ENCODE measurements at places on chromosomes 3 and 15.

DNA sequence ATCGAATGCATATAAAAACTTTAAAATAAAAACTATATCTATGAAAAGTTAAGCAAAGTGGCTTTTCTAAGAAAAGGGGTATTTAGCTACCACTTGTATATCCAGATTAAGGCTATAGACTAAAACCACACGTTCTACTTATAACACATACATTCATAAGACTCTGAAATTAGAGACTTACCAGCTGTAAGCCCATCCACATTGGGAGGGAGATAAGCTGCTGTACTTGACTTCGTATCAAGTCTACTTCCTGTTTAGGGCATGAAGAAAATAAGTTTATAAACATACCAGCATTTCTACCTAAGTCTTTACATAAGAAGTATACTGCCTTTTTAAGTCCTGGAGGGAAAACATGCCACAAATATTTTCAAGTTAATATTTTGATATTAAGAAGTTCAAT is 27.7 kb downstream of the AQR start:
- no peak for DNase-seq

- peak; percentile 97 for DNase-seq
Observed at GRCh38 chr15:72685925-72686794, at the start of the genes BBS4 and HIGD2B. Gene BBS4, plus strand, starts transcription at chr15:72686207. Its CDS starts 21 bp downstream, at chr15:72686228. Gene HIGD2B, minus strand, starts transcription at chr15:72686182. Its CDS starts 9,808 bp downstream, at chr15:72676374.

- DNase-seq: no peak
Observed at GRCh38 chr3:35760146-35760545, 120.8 kb downstream of the ARPP21 start.

GRCh38 chr3:184171562-184171961 is 3.1 kb upstream of the AP2M1 start:
- no peak for DNase-seq

- DNase-seq: peak; percentile 9
Observed at GRCh38 chr15:75966073-75966472, 46.2 kb downstream of the NRG4 start.

- DNase-seq: no peak
Observed at GRCh38 chr3:170219850-170220249, 2.4 kb upstream of the PRKCI start.

GRCh38 chr15:69143756-69144436 is 16.5 kb upstream of the GLCE start:
- no peak for DNase-seq

DNA sequence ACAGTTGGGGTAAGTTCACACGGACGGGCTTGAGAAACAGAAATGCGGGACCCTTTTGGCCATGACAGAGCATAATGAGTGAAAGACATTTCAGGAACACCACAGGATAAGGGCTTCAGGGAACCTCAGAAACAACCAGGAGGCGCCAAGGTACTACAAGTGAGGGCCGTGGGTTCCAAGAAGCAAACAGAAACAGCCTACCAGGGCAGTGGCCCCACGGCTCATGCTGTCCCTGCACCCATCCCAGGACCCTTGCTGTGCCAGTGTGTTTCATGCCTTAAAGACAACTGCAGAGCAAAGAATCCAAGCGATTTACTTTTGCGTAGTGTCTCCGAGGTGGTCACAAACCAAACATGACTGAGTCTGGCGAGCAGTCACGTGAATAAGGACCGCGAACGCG is 54.0 kb downstream of the RUBCN start:
- DNase-seq: no peak

DNA sequence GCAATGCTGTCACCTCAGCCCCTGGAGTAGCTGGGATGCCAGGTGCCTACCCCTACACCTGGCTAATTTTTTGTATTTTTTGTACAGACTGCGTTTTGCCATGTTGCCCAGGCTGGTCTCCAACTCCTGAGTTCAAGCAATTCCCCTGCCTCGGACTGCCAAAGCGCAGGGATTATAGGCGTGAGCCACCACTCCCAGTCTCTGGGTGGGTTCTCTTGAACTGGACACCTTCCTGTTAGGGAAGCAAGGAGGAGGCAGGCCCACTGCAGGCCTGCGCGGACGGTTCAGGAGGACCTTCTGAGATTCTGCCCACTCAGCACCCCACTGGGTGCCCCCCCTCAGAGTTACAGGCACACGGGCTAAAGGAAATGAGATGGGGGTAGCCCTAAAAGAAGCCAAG is 73.8 kb upstream of the HERC1 start:
- no peak for DNase-seq

- DNase-seq: no peak
Observed at GRCh38 chr3:139577909-139578308, 38.4 kb upstream of the RBP1 start.

DNA sequence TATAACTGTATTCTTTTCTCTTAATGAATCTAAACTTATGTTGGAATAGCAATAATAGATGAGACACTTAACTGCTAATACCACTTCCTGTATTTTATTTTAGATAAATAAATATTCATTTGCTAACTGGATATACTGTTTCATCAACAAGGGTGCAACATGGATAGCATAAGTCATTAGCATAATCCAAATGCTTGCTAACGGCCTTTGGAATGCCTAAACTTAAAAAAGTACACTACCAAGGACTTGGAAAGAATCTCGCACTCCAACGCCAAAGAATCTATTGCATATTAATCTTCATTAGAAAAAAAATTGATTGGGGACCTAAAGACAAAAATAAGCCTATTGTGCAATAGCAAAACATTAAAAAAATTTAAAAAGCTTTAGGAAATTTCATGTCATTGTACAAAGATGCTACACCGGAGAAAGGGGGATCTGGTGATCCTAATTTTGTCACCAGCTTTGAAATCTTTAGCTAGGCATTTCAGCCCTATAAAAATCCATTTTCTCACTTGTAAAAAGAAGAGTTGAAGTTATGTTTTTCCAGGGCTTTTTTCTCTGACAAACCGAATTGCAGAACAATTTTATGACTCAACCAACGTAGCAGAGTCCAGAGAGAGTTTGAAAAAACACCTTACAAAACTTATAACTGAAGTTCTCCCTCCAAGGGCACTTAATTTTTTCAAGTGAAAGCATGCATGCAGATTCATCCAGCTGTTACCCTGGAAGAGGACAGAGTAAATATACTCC is 4.1 kb downstream of the VGLL3 start:
- no peak for DNase-seq

DNA sequence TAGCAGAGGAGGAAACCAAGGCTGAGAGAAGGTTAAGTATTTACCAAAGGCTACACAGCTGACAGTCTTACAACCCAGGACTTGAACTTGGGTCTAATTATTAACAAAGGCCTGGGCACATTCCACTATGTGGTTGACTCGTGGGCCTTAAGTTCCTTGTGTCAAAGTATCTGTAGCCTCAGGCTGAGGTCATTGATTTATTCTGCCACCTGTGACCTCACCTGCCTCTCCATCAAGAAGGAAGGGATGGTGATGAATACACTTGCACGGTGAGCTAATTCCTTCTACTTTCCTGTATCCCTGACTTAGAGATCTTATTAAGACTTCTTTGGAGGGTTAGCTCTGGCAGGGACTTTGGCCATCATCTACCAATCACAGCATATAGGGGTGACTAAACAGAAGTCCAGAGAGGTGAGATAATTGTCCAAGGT is 19.9 kb upstream of the LRRC58 start:
- peak; percentile 18 for DNase-seq

DNA sequence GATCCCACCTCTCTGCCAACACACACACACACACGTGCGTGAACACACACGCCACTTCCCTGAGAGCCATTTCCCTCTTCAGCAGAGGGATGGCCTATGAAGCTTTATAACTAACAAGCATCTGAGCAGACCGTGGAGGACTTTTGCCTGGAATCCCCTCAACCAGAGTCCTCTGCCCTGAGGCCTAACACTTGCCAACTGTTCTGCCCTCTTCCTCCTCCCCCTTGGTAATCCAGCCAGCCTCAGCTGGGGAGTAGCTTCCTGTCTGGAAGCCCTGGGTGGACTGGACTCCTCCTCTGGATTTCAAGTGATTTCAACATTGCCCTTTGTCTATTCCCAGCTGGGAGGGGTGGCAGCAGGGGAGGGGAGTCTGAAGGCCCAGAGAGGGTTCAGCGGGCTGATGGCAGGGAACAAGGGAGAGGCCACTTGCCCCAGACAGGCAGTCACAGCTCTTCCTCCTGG is 68.4 kb upstream of the HACD2 start:
- no peak for DNase-seq

- no peak for DNase-seq
Observed at GRCh38 chr15:73965094-73965757, 26.9 kb downstream of the STOML1 start.

GRCh38 chr3:4821338-4821737 is 157.9 kb upstream of the BHLHE40 start:
- DNase-seq: no peak

DNA sequence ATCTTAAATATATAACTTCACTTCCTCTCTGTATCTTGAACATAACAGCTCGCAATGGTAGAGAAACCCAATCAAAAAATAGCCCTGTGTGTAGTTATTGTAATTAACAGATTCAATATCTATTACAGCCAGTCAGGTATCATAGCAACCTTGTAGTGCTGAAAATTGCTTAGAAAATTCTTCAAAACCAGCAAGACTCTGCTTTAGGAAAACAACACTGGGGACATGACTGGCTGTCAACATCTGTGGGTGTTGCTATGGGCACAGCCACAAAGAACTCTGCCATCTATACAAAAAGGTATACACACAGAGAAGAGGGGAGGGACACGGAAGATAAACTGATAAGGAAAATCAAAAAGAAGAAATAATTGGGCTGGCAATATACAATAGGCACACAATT is 101.2 kb downstream of the WDR72 start:
- no peak for DNase-seq

DNA sequence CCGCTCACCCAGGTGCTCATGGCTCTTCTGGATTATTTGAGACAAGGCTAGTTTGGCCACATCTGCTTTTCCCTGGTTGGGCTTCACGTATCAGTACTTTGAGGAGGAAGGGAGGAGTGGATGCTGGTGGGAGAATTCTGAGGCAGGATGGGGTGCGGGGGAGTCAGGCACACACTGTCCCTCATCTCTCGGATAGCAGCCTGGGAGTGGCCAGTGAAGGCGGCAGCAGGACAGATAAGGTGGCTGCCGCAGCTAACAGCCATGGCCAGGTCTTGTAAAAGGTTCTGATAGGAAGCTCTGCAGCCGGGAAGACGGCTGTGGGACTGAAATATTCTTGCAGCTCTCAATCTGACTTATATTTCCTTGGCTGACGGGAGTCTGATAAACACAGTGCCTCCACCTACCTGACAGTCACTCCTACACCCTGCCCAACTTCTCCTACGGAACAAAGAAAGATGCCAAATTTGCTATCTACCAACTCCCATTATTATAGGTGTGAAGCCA is 87.3 kb downstream of the MESD start:
- no peak for DNase-seq

GRCh38 chr3:15294929-15295328 is 37.5 kb downstream of the SH3BP5 start:
- DNase-seq: no peak

- DNase-seq: no peak
Observed at GRCh38 chr15:31511707-31512310, 185.2 kb downstream of the KLF13 start.

- DNase-seq: no peak
Observed at GRCh38 chr3:128867200-128868125, 12.0 kb upstream of the ACAD9 start.

DNA sequence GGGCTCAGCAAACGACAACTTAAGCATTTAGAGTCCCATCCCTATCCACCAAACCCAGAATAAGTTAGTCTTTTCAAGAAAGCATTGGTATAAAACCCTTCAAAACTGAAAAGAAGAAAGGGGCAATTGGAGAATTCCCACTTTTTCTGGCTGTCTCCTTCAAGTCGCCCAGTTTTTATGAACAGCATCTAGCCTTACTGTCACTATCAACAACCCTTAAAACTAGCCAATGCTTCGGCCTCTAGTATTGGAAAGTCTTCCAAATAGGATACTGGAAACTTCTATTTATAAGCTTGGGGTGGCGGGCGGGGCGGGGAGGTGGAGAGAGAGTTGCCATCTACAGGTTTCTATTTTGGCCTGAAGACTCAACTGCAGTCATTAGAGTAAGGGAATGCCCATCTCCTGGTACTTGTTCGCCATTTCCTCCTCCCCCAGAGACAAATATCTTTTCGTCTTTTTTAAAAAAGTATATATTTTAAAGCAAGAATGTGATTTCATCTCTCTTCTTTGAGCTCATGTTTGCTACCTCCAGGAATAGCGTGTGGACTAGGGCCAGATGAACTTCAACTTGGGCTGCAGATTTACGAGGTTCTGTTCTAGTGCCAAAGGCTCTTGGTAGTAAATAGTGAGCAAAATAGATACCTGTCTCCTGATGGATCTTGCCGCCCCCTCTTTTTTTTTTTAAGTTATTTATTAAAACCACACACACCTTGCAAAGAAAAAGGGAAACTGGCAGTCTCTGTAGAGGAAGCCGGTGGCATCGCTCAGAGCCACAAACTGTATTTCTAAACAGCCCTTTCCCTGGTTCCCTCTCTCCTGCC is 2.7 kb downstream of the BCL6 start:
- peak; percentile 68 for DNase-seq

- DNase-seq: peak; percentile 7
Observed at GRCh38 chr3:33186524-33187367, 31.9 kb downstream of the SUSD5 start.

GRCh38 chr3:41041462-41041861 is 157.8 kb upstream of the CTNNB1 start:
- DNase-seq: no peak

- no peak for DNase-seq
Observed at GRCh38 chr15:63360170-63360569, 21.5 kb downstream of the CA12 start.

DNA sequence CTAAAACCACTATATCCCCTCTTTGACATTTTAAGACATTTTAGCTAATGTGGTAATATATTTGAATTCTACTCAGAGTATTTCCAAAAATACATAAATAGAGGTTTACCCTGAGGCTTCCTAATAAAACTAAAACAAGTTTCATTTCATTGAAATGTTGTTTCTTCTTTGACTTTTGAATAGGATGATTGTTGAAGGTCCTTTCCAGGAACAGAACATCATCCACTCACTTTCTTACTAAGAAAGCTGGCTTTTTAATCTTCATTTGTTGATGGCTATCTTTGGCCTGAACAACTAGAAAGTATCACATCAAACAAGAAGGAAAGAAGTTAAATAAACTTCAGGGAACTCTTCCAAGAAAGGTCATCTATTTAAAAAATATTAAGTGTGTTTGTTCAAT is 169.7 kb downstream of the RAP2B start:
- no peak for DNase-seq

DNA sequence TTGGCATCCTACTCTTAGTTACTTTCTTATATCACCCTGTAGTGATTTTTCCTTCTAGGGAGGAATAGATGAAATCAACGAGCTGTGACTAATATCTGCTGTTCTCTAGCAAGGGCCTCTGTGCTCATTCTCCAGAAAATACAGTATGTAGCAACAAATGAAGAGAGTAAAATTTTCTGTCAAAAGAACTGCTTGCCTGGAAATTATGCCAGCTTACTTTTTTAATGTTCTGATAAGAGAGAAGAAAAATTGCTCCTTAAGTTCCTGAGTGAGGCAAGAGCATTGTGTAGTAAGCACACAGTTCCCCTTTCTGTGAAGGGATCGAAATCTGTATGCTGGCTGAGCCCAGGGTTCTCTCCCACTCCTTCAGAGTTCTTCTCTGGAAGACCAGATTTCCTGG is 51.4 kb upstream of the GK5 start:
- DNase-seq: no peak
